NCI-H1048 (cell line): ENCODE measurements at places on chromosomes 16 and 17.

DNA sequence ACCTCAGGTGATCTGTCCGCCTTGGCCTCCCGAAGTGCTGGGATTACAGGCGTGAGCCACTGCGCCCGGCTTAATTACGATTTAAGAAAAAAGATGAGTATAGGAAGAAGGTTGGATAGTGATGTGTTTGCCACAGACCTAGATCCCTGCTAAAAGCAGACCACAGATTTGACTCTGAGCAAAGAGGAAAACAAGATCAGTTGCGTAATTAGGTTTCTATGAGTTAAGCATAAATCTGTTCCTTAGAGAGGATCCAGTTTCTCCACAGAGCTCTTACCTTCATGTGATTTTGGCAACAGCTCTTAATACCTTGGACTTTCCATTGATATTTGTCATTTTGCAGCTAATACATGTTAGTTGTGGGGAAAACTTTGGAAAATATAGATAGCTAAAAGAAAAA, 31.1 kb downstream of the CDH1 start:
- no peak for DNase-seq

GRCh38 chr17:10458701-10459100, 10.7 kb downstream of the MYH4 start:
- no peak for DNase-seq

- DNase-seq, result no peak
These were observed 27.9 kb upstream of the DBNDD1 start for GRCh38 chr16:90046971-90047713.

GRCh38 chr16:57775661-57776469, 26.4 kb downstream of the KIFC3 start:
- no peak for DNase-seq

- no peak for DNase-seq
These were observed 11.6 kb downstream of the ALKBH5 start for GRCh38 chr17:18195246-18195645.

- no peak for DNase-seq
These were observed 763 bp downstream of the ZKSCAN2 start for GRCh38 chr16:25256695-25257469.
